Femur (tissue), 1 donor: ENCODE measurements at places on chromosomes 6 and 20.

DNA sequence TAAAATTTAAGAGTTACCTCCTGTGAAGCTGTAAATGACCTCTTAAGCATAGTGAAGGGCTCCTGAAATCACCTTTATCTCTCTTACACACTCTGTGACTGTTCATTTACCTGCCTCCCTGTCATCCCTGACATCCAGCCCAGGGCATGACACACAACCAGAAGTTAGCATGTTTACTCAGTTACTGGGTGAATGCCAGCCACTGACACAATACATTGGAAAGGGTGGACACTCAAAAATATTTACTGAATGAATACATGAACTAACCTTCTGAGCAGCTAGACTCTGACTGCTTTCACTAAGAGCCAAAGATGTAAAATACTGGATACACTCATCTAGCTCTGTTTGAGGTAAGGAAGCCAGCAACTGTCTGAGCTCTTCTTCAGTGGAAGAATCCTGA, 25.3 kb downstream of the SERAC1 start:
- no peak for DNase-seq

- DNase-seq, result no peak
These were observed 5.7 kb upstream of the CD93 start for GRCh38 chr20:23091721-23092383.

DNA sequence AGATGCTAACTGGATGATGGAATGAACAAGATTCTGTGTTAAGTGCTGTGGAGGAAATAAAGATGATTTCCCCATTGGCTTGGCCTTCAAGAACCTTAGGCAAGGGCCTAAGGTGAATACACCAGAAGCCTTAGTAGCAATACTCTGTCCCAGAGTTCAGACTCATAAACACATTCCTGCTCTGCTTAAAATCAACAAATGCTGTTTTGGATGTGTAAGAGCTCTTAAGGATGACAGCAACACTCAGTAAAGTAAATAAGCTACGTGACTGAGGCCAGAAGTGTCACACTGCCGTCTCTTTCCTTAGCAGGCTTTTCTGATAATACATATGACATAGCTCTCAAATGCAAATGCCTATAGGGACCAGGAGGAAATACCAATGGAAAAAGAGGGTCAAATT, 90.6 kb downstream of the EYA2 start:
- DNase-seq, result no peak

- DNase-seq, result peak; percentile 68
These were observed 100.6 kb downstream of the DACT2 start for GRCh38 chr6:168218785-168219566.

DNA sequence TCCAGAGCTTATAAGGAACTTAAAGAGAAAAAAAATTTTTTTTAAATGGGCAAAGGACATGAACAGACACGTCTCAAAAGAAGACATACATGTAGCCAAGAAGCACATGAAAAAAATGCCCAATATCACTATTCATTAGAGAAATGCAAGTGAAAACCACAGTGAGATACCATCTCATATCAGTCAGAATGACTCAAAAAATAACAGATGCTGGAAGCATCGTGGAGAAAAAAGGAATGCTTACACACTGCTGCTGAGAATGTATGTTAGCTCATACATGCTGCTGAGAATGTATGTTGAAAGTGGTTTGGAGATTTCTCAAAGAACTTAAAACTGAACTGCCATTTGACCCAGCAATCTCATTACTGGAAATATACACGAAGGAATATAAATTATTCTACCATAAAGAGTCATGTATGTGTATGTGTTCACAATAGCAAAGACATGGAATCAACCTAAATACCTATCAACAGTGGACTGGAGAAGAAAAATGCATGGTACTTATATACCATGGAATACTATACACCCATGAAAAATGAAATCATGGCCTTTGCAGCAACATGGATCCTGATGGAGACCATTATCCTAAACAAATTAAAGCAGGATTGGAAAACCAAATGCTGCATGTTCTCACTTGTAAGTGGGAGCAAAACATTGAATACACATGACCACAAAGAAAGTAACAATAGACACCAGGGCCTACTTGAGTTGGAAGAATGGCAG, 5.2 kb downstream of the OR11A1 start:
- no peak for DNase-seq

DNA sequence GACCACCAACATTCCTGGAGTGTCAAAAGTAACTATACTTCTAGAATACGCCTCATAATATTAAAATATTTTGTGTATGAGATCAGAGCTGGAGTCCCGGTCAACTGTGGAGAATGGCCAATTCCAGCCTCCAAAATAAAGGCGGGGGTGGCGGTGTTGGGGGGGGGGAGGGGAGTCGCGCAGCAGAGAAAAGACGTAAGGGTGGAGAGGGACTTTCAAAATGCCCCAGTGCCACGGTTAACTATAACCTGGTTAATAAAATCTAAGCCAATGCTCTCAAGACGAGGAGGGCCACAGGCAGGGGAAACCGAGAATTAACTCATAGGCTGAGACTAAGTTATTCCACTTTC, 1.3 kb downstream of the NUP153 start:
- peak; percentile 85 for DNase-seq

DNA sequence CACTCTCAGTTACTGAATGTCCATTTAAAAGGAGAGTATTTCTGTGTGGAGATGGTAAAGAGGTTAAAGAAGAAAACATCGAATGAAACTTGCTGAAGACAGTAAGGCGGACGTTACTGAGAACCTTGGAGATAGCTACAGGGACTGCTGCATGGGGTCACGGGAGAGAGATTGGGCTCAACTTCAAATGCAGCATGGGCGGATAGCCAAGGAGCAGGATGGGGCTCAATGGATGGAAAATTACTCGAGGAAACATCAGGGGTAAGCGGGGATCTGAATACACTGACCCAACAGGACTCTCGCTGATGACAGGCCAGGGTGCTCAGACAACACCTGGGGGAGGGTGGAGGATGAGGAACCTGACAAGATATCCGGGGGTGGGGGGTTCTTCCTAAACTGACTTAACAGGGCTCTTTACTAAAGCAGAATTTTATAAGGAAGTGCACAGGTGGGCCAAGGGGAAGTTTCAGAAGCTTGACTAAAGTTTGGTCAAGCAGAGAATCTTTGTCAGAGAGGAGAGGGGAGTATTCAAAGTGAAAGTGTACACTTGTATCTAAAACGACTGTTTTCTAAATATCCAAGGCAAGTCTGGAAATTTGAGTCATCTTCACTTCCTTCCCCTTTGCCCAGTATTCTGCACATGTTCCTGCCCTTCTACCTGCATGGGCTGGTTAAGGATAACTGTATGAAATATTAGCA, 22.8 kb downstream of the ECT2L start:
- no peak for DNase-seq

DNA sequence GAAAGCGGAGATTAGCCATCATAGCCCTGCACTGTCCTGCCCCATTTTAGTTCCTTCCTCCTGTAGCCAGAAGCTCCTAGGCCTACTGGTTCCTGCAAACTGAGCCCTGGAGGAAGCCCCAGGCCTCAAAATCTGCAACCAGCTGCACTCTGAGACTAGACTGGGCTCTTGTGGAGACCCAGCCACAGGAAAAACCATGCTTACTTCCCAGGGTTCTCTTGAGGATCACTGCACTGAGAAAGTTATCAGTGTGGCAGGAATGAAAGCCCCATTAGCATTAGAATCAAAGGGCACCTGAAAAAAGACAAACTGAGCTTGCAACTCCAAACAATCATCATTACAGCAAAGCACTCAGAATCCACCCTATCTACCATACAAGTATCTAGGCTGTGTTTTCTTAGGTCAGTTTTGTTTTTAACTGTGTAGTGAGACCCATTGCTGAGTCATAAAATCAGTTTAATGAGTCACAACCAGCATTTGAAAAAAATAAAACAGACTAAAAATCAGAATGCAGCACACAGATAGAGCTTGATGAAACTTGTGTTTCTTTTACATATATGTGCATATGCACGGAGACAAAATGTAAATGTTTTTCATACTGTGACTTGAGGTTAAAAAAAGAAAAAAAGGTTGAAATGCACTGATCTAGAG, 91.0 kb downstream of the UNC5CL start:
- no peak for DNase-seq

DNA sequence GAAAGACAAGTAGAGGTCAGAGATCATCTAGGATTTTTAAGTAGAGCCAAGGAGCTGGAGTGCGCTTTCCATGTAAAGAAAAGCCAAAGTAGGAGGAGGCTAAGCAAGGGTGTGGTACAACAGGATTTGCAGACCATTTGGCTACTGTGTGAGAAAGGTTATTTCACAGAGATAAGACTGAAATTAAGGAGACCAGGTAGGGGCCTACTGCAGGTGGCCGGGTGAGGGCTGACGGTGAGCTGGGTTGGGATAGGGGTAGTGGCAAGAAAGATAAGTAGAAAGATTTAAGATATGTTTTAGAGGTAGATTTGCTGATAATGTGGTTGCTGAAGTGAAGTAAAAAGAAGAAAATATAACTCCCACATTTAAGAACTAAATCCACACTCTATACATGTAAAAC, 3.8 kb downstream of the BLOC1S5 start:
- DNase-seq, result no peak

GRCh38 chr6:136539967-136540652, 10.1 kb downstream of the MAP7 start:
- DNase-seq, result no peak

GRCh38 chr6:35216851-35217811, 3.4 kb downstream of the SCUBE3 start:
- DNase-seq, result no peak

- DNase-seq, result no peak
These were observed 51.9 kb downstream of the BTBD9 start for GRCh38 chr6:38587766-38588362.

GRCh38 chr6:109379711-109380110, 2.6 kb downstream of the CD164 start:
- no peak for DNase-seq

GRCh38 chr6:157715728-157716164, 107.3 kb upstream of the SNX9 start:
- peak; percentile 77 for DNase-seq

- DNase-seq, result no peak
These were observed 67.7 kb downstream of the PYGB start for GRCh38 chr20:25315418-25316210.
